ENCODE measurements at places on chromosomes 5 and 9. TPM values are rescaled to one million over a fixed set of nuclear protein-coding genes. Genes with fewer than 3 reads are reported as not detected.

CAVIN4 gene
- 0.18 TPM for total RNA-seq

ISL1 gene
- not detected for total RNA-seq

- peaks cover 2% of the 10 kb centered on the region for H3K4me1 ChIP-seq
- no peak overlapping the region for H3K4me3 ChIP-seq
Measured at GRCh38 chr5:126837906-126838539, 61.1 kb downstream of the LMNB1 start.

DNAJC18 gene
- total RNA-seq = 17.0 TPM

CMBL gene
- 2.0 TPM for total RNA-seq

DNA sequence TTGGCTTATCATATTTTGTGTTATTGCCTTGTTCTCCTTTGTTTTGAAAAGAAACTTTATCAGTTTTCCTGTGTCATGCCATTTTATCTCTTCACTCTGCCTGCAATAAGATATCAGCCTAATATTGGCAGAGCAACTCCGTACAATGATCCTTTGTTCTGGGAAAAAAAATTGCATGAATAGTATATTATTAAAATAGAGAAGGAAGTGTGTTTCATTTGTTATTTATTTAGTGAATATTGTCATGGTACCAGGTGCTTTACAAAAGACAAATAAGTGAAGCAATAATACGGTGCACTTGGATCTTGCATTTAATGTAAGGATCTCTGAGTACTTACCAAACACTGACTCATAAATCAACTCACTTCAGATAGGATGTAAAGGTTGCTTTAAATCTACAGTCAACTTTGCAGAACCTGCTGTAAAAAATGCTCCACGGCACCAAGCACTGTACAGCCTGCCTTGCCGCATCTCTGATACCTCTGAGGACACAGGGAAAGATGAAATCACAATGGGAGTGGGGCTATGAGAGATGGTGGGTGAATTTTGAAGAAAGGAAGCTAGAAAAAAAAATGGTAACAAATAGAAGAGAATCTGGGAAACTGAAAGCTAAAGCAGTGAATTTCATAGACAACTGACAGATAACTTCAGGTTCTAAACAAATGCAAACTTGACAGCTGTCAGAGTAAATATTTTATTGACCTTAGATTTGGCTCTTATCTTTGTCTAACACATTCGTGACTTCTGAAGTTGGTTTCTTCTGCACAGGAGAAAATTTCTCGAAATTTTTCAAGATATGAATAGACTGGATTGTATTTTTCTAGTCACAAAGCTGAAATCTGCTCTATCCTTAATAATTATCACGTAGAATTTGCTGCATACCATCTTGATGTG is 232.1 kb downstream of the ENC1 start:
- H3K4me1 ChIP-seq = no peaks in the 10 kb centered on the region
- H3K27me3 ChIP-seq = peaks cover 26% of the 10 kb centered on the region
- DNase-seq = no peak
- H3K4me3 ChIP-seq = no peak overlapping the region
- H3K27ac ChIP-seq = no peak overlapping the region
- H3K36me3 ChIP-seq = no peaks in the 10 kb centered on the region

- no peak overlapping the region for H3K4me3 ChIP-seq
- H3K4me1 ChIP-seq = no peaks in the 10 kb centered on the region
- no peaks in the 10 kb centered on the region for H3K36me3 ChIP-seq
- DNase-seq = no peak
- no peak overlapping the region for H3K27ac ChIP-seq
- H3K27me3 ChIP-seq = peaks cover 1% of the 10 kb centered on the region
Measured at GRCh38 chr5:68845131-68845530, 248.7 kb upstream of the SLC30A5 start.

GRCh38 chr9:107907255-107907654 is 417.7 kb upstream of the KLF4 start:
- no peaks in the 10 kb centered on the region for H3K36me3 ChIP-seq
- H3K27ac ChIP-seq = no peak overlapping the region
- H3K4me1 ChIP-seq = no peaks in the 10 kb centered on the region
- no peak for DNase-seq
- H3K27me3 ChIP-seq = no peaks in the 10 kb centered on the region
- no peak overlapping the region for H3K4me3 ChIP-seq

PTGR1 gene
- 0.85 TPM for total RNA-seq

GRCh38 chr9:114006155-114006550 is 71.9 kb downstream of the AMBP start:
- no peak overlapping the region for H3K27ac ChIP-seq
- DNase-seq = peak; percentile 1
- H3K36me3 ChIP-seq = no peaks in the 10 kb centered on the region
- no peaks in the 10 kb centered on the region for H3K4me1 ChIP-seq

TMEM215 gene
- not detected for total RNA-seq

- H3K27me3 ChIP-seq = no peaks in the 10 kb centered on the region
- no peaks in the 10 kb centered on the region for H3K36me3 ChIP-seq
Measured at GRCh38 chr5:137245438-137245837, 253.7 kb downstream of the SPOCK1 start.

Data from activated CD4-positive, alpha-beta memory T cell treated with anti-CD3 and anti-CD28 coated beads, Interleukin-2, amount 10 ng/mL, durations not matched to agents 7 days and 5 days (primary cell).